ENCODE measurements at places on chromosomes 5 and 9.

DNA sequence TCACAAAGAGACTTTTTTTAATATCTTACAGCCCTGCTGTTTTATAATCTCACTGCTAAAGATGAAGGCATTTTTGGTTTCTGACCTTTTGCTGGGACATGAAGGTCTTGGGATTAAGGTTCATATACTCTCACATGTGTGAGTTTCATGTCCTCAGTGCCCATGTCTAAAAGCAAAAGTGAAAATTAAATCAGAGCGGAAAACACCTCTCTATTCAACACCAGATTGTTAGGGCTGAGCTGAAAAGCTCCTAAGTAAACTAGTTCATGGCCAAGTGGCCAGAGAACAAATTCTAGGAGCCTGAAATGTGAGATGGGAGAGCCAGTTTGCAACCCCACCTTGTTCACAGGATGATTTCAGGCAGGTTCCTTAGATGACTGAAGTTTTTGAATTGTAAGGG lies 110.9 kb downstream of the GRIA1 start:
- no peak for DNase-seq

- DNase-seq, result no peak
Measured at GRCh38 chr5:168988699-168989098, 312.2 kb downstream of the SLIT3 start.

DNA sequence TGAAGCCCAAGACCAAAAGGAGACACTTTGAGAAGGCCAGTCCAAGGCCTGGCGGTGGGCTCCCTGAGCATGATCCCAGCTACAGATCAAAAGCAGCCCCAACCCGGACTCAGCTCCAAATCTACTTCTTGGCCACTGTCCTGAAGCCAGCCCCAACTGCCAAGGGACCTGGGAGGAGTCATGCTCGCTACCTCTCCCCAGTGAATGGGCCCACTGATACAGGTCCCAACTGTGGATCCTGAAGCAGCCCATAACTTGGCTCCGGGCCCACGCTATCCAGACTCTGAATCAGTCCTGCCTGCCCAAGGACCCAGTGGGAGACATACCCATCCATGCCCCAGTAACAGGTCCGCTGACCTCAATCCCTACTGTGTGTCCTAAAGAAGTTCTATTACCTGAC lies 1545.3 kb upstream of the C9orf72 start:
- no peak for DNase-seq

GRCh38 chr9:93480728-93481324 lies 27.4 kb upstream of the FAM120AOS start:
- DNase-seq, result no peak

DNA sequence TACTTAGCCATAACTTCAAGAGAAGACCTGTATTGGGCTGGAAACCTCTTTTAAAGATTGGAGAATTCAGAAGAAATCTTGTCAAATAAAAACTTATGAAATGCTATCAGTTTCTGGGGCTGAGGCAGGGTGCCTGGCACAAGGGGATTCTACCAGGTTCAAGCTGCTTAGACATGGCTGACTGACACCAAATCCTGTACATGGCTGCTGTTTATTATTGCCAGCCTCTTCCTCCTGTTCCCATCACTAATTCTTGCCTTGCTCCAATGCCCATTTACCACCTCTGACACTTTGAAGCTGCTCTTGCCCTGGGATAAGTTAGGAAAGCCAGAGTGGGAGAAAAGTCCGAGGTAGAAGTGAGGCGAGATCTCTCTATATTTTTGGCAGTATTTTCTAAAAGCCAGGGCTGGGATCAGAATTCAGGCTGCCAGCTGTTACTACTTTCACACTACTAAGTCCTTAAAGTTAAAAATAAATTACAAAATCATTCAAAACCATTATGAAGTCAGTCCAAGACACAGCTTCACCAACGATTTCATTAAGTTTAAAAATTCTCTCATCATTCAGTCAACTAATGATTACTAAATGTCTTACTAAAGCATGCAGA lies 66.3 kb upstream of the TNFAIP8 start:
- DNase-seq, result no peak

GRCh38 chr9:13427587-13427986 lies 148.1 kb upstream of the MPDZ start:
- no peak for DNase-seq

GRCh38 chr5:140978260-140978659 lies 12.0 kb downstream of the PCDHAC2 start:
- DNase-seq, result no peak

DNA sequence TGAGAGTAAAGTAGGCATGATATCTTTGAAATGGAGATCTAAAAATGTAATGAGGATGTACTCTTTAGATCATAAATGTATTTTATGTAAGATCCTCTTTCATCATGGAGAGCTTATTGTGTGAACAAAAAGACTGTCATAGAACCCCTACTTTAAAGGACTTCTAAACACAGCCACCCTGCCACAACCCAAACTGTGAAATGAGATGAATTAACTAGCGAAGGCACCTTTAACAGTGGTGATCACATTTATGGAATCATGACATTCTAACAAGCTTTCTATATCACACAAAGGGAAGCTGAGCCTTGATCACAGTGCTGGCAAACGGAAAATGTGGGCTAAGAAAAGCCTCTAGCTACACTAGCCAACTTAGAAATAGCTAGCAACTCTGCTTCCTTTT lies 1585.2 kb downstream of the EFNA5 start:
- DNase-seq, result no peak

DNA sequence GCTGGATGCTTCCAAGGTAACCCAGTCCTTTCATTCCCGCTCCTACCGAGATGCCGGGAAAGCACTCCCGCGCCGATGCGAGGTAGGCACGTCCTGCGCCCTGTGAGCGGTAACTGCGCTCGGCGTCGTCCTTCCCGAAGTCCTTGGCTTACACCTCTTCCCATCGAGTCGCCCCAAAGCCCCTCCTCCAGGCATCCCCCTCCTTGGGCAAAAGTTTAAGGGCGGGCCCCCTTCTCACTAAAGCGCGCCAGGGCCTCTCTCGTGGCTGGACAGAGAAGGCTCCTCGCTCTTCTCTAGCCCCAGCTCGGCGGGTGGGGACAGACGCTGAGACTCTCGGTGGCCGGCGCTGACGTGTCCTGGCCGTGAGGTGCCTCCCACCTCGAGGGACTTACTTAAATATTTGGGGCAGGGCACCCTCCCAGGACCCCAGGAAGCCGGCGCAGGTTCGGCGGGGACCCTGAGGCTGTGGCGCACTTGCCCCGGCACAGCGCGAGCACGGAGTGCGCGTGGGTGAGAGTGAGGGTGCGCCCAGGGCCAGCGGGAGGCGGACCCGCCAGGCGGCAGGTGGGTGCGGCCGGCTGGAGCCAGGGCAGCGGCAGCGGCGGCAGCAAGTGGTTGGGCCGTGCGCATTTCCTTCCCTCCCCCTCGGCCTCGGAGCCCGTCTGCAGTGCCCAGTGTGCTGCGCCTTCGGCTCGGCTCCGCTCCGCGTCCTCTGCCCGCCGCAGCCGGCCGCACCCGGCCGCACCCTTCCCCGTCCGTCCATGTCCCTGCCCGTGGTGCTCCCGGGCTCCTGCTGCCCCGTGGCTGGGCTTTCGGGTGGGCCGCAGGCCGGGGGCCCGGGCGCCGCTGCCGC lies at the start of gene ENTREP1:
ENTREP1 (plus strand) TSS at position 667 of the 853 bp plus-strand sequence; CDS start at position 762, 95 bp downstream.
- DNase-seq, result no peak

DNA sequence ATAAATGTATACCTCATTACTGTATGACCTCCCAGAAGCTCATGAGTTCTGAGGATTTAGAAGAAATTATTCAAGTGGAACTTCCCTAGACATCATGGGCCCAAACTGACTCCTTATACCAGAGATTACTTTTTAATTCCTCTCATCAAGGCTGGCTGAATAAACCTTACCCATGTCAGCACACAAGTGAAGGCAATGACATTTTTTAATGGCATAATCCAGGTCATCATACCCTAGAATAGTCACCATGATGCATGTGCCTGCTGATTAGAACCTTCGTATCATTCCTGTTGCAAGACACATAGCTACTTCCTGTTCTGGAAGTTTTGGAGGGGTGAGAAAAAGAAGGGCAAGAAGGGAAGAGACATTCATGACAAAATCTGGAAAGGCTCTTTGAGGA lies 49.8 kb upstream of the IFNK start:
- no peak for DNase-seq

Measured in effector CD8-positive, alpha-beta T cell (primary cell).